Hippocampal formation (tissue), 2 donors: ENCODE measurements at places on chromosomes 2 and 18.

DNA sequence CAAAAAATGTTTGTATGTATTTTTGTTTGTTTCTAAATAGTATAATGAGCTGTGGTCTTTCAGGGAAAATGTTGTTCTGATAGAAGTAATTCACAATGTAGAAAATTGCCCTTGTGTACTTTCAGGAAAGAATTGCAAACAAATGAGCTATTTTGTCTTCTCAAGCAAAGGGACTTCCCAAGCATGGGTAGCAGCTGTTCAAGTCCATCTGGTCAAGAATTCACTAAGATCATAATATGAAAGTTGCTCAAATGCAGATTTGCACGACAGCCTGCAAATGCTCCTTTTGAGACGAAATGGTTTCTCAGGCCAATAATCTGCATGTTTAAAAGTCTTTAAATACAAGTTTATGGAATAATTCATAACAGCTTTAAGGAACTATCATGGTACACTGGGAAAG is 51.9 kb upstream of the HNMT start:
- DNase-seq, result no peak

- no peak for DNase-seq
These were observed 240.9 kb downstream of the PRKCE start for GRCh38 chr2:45892425-45892745.

GRCh38 chr2:70718736-70719135 is 49.3 kb downstream of the ADD2 start:
- no peak for DNase-seq

DNA sequence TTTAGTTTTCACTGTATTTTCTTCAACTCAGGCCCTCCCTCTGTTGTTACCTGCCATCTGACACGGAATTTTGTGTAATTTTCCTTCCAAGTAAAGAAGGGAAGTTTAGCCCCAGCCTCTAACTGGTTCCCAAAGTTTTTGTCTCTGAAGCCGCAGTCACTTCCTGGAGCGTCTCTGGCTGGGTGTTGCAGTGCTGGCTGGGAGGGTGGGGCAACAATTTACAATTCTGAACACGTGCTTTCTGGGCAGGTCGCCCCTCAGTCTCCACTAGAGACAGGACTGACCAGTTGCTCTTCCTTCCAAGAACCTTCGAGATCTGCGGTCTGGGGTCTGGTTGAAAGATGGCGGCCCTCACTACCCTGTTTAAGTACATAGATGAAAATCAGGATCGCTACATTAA is 3.5 kb downstream of the CNDP2 start:
- DNase-seq, result peak; percentile 54

DNA sequence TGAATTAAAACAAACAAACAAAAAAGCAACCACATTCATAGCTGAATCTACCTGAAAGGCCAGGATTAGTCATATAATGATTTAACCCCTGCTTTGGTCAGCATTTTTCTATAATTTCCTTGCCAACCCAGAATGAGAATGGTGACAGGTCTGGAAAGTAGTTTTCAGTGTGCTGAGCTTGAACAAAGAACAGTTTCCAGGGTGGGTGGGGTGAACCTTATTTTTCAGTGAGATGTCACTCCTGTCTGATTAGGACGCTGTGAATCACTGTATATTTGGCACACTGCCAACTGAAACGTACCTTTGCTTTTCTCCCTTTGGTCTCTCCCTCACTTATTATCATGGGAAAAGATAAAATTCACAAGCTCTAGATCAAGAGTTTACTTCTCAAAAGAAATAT is 35.0 kb upstream of the DSC1 start:
- DNase-seq, result no peak

- no peak for DNase-seq
These were observed 18.3 kb upstream of the TAF4B start for GRCh38 chr18:26207937-26208336.

DNA sequence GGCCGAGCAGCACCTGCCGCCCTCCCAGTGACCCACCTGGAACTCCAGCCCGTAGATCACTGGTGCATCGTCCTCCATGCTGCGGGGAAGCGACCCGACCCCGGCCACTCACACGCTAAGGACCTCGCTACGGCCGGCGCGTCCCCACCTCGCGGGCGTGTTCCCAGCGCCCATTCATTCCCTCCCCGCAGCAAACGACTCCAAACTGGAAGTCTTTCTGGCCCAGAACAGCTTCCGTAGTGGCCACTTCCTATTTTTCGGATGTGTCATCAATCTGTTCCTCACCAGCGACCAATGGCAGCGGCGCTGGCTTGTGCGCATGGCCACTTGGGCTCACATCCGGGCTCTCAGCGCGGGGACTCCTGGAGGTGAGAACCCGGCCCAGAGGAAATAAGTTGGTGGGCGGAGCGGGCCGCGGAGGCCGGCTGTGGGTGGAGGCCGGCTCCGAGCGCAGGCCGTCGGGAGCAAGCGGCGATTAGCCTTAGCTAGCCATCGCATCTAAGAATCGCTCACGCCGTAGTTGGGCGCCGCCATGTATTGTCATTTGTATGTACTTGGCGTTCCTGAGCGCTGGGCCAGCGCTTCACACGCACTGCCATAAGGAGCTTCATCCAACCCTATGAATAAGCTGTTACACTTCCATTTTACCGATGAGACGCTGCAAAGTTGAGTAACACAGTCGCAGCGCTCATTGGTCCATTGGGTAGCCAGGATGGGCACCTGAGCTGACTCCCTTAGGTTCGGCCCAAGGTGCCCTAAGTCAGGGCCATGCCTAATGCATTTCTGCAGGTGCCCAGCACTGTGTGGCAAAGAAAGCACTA is at the start of gene EIPR1:
TSS of gene EIPR1 (minus strand) at position 207 of the 821 bp plus-strand sequence. CDS start at position 78, 129 bp downstream.
- peak; percentile 90 for DNase-seq

DNA sequence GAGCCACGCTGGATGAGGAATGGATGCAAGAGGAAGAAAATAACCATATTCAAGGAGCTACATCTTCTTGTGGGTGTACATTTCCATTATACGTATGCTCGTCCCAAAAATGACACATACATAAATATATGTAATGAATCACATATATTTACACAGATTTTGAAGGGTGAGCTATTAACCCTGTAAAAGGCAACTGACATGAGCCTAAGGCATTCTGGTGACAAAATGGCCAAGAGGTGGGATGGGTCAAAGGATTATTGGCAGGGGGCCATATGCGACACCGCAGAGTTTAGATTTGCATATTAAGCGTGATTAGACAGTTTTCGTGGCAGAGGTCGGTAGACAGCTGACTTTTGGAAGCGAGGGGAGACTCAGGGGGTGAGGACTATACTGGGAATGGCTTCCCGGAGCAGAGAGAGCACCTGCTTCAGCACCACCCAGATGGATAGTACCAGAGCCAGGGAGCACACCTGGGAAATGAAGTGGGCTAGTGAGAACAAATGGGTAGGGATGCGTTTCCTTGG is 431 bp upstream of the CNRIP1 start:
- no peak for DNase-seq

DNA sequence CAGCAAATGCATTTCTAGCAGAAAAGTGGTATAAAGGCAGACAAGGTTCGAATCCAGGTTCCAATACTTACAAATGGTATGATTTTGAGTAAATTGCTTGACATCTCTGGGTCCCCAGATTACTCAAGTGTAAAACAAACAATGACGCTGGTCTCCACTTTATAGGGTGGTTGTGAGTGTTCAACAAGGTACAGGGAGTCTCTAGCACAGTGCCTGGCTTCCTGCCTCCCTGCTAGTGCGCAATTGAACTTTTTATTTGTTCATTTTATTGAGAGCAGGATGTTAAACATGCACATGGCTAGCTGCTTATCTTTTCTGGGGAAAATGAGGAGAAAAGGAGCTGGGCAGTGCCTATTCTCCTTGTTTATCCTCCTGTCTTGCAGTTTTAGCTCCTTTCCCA is 74.9 kb upstream of the MYL1 start:
- no peak for DNase-seq
